A172 (cell line): ENCODE measurements at places on chromosomes 4 and X. TPM values are rescaled to one million over a fixed set of nuclear protein-coding genes. Genes with fewer than 3 reads are reported as not detected.

The RNF175 gene
- not detected in 2 replicates for total RNA-seq

The FRMD7 gene
- not detected in 2 replicates for total RNA-seq

The NOX1 gene
- not detected in 2 replicates for total RNA-seq

The KDR gene
- 0.05 and 0.22 TPM in 2 replicates for total RNA-seq

The MAGEA2 gene
- total RNA-seq = 0.12 TPM in 1 of 2 replicates, not detected in the other

The RPS6KA6 gene
- total RNA-seq = not detected in 2 replicates

The MMGT1 gene
- 9.5 and 11.3 TPM in 2 replicates for total RNA-seq

The PRDM5 gene
- 13.1 and 14.6 TPM in 2 replicates for total RNA-seq

The INTU gene
- total RNA-seq = 2.9 and 3.3 TPM in 2 replicates

The DCAF8L2 gene
- total RNA-seq = not detected in 2 replicates

The G6PD gene
- total RNA-seq = 102 and 112 TPM in 2 replicates

The BMP15 gene
- total RNA-seq = not detected in 2 replicates

The TEX13B gene
- total RNA-seq = not detected in 2 replicates

The FGG gene
- not detected in 2 replicates for total RNA-seq

The ANKRD50 gene
- total RNA-seq = 28.5 and 33.0 TPM in 2 replicates

The MAOB gene
- total RNA-seq = not detected in 2 replicates

The SHROOM3 gene
- 13.2 and 19.0 TPM in 2 replicates for total RNA-seq

The NKAP gene
- total RNA-seq = 2.5 and 2.8 TPM in 2 replicates

The H2BW2 gene
- not detected in 2 replicates for total RNA-seq

The ADGRG4 gene
- total RNA-seq = not detected in 2 replicates

The HSFX1 gene
- total RNA-seq = 0.19 and 0.84 TPM in 2 replicates

The RTL3 gene
- total RNA-seq = not detected in 2 replicates

The IDS gene
- 97.0 and 106 TPM in 2 replicates for total RNA-seq

The SPANXA1 gene
- 1.2 and 2.1 TPM in 2 replicates for total RNA-seq

The HSD17B11 gene
- 107 and 159 TPM in 2 replicates for total RNA-seq

The HSPA4L gene
- 13.1 and 13.2 TPM in 2 replicates for total RNA-seq

The CXorf49B gene
- total RNA-seq = not detected in 2 replicates

The FMR1NB gene
- total RNA-seq = not detected in 2 replicates

The TTC29 gene
- total RNA-seq = not detected in 2 replicates

The PGAM4 gene
- not detected in 2 replicates for total RNA-seq

The GPR50 gene
- total RNA-seq = not detected in 2 replicates

The ATP8A1 gene
- not detected in 2 replicates for total RNA-seq

The VCX gene
- 2.8 and 9.0 TPM in 2 replicates for total RNA-seq
